Aorta (tissue), 5 donors: ENCODE measurements at places on chromosomes 2 and 18. TPM values are rescaled to one million over a fixed set of nuclear protein-coding genes. Genes with fewer than 3 reads are reported as not detected.

DNA sequence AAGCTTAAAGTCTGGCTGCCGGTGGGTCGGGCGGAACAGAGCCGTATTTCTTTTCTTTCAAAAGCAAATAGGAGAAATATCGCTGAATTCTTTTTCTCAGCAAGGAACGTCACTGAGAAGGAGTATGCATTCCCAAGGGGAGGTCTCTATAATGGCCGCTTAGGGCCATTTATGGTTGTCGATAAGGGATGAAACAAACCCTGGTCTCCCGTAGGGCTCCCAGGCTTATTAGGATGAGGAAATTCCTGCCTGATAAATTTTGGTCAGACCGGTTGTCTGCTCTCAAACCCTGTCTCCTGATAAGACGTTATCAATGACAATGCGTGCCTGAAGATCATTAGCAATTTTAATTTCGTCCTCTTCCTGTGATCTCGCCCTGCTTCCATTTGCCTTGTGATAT, 227.7 kb upstream of the ZEB2 start:
- H3K27me3 ChIP-seq: no peaks in the 10 kb centered on the region
- no peak overlapping the region for H3K4me3 ChIP-seq
- no peaks in the 10 kb centered on the region for H3K36me3 ChIP-seq
- H3K4me1 ChIP-seq: no peaks in the 10 kb centered on the region
- no peak overlapping the region for H3K27ac ChIP-seq

Gene BMP10
- not detected for polyA plus RNA-seq

- H3K27me3 ChIP-seq: no peaks in the 10 kb centered on the region
- no peak overlapping the region for H3K27ac ChIP-seq
- H3K4me3 ChIP-seq: no peak overlapping the region
- H3K36me3 ChIP-seq: no peaks in the 10 kb centered on the region
- H3K4me1 ChIP-seq: no peaks in the 10 kb centered on the region
Measured at GRCh38 chr2:161873707-161874106, 200.3 kb downstream of the DPP4 start.

- H3K27me3 ChIP-seq: no peaks in the 10 kb centered on the region
- H3K4me1 ChIP-seq: no peaks in the 10 kb centered on the region
- H3K4me3 ChIP-seq: no peak overlapping the region
- no peak overlapping the region for H3K27ac ChIP-seq
- peak; percentile 87 for DNase-seq
Measured at GRCh38 chr18:80009661-80010550, 21.5 kb upstream of the TXNL4A start.

DNA sequence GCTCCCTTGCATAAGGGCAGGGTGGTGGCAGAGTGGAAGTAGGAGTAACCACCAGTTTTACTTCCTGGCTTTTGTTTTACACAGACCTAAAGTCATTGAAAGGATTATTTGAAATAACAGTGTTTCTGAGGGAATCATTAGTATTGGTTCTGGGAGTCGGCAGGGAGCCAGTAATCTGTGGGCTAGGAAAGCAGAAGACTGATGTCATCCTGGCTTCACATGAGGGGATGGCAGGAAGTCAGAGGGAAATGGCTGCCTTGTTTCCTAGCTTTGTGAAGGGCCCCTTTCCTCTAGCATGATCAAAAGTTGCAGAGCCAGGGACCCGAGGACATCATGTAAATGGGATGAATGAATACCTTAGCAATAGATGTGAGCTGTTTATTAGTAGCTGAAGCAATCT, 792.6 kb downstream of the CPS1 start:
- no peak overlapping the region for H3K27ac ChIP-seq
- no peaks in the 10 kb centered on the region for H3K4me1 ChIP-seq
- H3K27me3 ChIP-seq: peaks cover 1% of the 10 kb centered on the region
- no peak overlapping the region for H3K4me3 ChIP-seq
- no peak for DNase-seq

Gene LAMA3
- 21.0 TPM for polyA plus RNA-seq

DNA sequence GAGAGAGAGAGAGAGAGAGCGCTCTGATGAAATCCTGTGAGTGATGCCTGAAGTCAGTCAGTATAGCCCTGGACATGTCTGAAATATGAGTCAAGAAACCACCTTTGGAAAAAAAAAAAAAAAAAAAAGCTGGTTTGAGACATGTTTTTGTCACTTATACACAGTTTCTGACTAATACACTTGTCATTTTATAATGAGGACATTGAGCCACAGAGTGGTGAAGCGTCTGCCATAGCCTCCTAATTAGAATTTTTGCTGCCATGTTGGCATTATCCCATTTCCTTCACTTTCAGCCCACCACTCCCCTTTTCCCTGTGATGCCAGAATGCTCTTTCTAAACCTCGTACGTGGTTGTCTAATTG, 15.7 kb upstream of the MYO3B start:
- no peaks in the 10 kb centered on the region for H3K36me3 ChIP-seq
- no peak overlapping the region for H3K27ac ChIP-seq
- no peaks in the 10 kb centered on the region for H3K27me3 ChIP-seq
- H3K4me1 ChIP-seq: no peaks in the 10 kb centered on the region

Gene IL36A
- not detected for polyA plus RNA-seq

GRCh38 chr2:61617610-61618009, 79.5 kb upstream of the XPO1 start:
- no peaks in the 10 kb centered on the region for H3K27me3 ChIP-seq
- no peak overlapping the region for H3K27ac ChIP-seq
- no peaks in the 10 kb centered on the region for H3K4me1 ChIP-seq
- DNase-seq: no peak
- no peaks in the 10 kb centered on the region for H3K36me3 ChIP-seq

Gene RUFY4
- not detected for polyA plus RNA-seq

Gene PDE1A
- polyA plus RNA-seq: 34.1 TPM

DNA sequence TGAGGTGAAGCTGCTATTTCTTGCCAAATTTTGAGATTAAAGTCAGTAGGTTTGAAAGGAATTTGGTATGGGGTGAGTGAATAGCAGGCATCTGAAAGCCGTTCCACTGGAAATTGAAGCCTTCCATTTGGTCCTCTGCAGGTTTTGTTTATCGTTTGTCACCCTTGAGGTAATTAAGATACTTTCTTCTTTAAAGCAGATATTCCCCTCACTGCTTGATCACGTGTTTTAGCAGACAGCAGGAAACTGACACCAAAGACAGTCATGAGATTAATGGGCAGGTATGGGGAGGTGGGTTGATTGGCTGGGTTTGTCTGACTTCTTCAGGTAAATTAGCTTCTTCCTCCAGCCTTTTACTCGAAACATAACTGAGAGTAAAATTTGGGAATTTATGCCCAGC, 10.7 kb downstream of the LPIN1 start:
- H3K27me3 ChIP-seq: no peaks in the 10 kb centered on the region
- no peaks in the 10 kb centered on the region for H3K36me3 ChIP-seq
- H3K4me1 ChIP-seq: no peaks in the 10 kb centered on the region
- H3K27ac ChIP-seq: no peak overlapping the region

- no peak for DNase-seq
- H3K27me3 ChIP-seq: no peaks in the 10 kb centered on the region
- no peak overlapping the region for H3K4me3 ChIP-seq
- no peaks in the 10 kb centered on the region for H3K36me3 ChIP-seq
- H3K4me1 ChIP-seq: no peaks in the 10 kb centered on the region
- no peak overlapping the region for H3K27ac ChIP-seq
Measured at GRCh38 chr2:193743089-193743488, 1548.4 kb upstream of the TMEFF2 start.

Gene NYAP2
- 0.15 TPM for polyA plus RNA-seq

DNA sequence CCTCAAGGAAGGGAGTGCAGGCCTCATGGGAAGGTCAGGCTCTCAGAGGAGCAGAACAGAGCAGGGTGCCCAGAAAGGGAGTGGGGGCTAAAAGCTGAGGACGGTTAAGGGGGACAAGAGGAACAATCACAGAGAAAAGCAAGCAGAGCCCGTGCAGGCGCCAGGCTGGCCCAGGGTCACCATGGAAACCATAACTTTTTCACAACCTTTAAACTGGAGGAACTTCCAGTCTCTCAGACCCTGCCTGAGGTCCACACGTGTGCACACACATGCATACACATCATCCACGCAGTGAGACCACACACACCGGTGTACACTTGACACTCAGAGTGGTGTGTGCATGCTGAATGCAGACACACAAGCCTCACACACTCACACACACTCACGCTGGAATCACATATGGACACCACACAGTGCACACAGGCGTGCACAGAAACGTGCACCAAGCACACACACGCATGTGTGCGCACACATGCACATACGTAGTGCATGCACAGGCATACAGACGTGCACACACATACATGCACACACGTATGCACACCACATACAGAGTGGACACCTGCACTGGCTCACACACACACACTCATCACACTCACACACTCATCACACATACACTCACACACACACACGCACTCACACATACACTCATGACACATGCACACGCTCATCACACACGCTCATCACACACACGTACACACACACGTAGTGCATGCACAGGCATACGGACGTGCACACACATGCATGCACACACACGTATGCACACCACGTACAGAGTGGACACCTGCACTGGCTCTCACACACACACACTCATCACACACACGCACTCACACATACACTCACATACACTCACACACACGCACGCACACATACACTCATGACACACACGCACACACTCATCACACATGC, 37.2 kb upstream of the SNED1 start:
- H3K27ac ChIP-seq: no peak overlapping the region
- H3K4me1 ChIP-seq: no peaks in the 10 kb centered on the region
- H3K36me3 ChIP-seq: no peaks in the 10 kb centered on the region
- no peak for DNase-seq

DNA sequence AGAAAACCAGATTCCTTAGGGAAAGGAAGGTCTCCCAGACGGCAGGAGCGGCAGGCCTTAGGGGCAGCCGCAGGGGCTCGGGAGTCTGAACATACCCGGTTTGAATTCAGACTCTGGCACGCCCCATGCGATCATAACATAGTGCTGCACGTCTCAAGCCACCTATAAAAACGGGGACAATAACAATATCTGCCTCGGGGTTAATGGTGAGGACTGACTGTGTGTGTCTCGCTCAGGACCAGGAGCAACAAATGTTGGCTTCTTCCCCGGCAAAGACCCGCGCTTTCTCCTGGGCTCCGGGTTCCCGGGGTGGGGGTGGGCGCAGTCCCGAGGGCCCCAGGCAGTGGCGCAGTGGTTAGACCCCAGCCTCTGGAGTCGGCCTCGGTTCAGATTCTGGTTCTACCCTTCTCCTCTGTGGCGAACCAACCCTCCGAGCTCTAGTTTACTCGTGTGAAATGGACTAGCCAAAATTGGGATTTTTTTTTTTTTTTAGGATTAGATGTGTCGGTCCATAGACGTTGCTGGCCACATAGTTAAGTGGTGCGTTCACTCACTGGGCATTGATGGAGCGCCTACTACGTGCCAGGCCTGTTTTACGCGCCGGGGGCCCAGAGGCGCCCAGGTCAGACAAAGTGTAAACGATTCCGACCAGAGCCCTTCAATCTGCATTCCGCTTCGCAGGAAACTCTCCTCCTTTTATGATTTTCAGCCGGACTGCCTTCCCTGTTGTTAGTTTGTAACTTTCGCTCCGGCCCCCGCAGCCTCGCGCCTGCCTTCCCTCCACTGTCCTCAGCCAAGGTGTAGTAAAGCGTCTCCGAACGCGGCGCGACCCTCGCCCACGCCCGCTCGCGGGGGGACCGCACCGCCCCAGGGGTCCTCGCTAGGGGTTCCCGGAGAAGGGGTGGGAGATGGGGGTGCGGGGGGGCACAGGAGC, 820 bp upstream of the SH3BP4 start:
- peak; percentile 82 for DNase-seq
- no peaks in the 10 kb centered on the region for H3K27me3 ChIP-seq
- H3K4me1 ChIP-seq: no peaks in the 10 kb centered on the region
- H3K4me3 ChIP-seq: peak overlapping the region; percentile 91

GRCh38 chr2:172305066-172305465, 122.3 kb upstream of the ITGA6 start:
- DNase-seq: no peak
- no peaks in the 10 kb centered on the region for H3K4me1 ChIP-seq
- no peaks in the 10 kb centered on the region for H3K36me3 ChIP-seq
- H3K4me3 ChIP-seq: no peak overlapping the region
- H3K27ac ChIP-seq: no peak overlapping the region
- H3K27me3 ChIP-seq: no peaks in the 10 kb centered on the region

- no peak overlapping the region for H3K4me3 ChIP-seq
- no peaks in the 10 kb centered on the region for H3K36me3 ChIP-seq
- no peak for DNase-seq
- no peaks in the 10 kb centered on the region for H3K4me1 ChIP-seq
- no peaks in the 10 kb centered on the region for H3K27me3 ChIP-seq
Measured at GRCh38 chr18:23037646-23038045, 97.6 kb upstream of the CABLES1 start.

Gene LYPD6B
- polyA plus RNA-seq: 0.26 TPM

Gene HOXD11
- not detected for polyA plus RNA-seq

- H3K4me3 ChIP-seq: no peak overlapping the region
- no peak for DNase-seq
- H3K36me3 ChIP-seq: peaks cover 5% of the 10 kb centered on the region
- H3K27ac ChIP-seq: peak overlapping the region; percentile 44
Measured at GRCh38 chr2:135863233-135863632, 13.0 kb downstream of the MCM6 start.

Gene ANTXR1
- 136 TPM for polyA plus RNA-seq

Gene RMC1
- 20.2 TPM for polyA plus RNA-seq

DNA sequence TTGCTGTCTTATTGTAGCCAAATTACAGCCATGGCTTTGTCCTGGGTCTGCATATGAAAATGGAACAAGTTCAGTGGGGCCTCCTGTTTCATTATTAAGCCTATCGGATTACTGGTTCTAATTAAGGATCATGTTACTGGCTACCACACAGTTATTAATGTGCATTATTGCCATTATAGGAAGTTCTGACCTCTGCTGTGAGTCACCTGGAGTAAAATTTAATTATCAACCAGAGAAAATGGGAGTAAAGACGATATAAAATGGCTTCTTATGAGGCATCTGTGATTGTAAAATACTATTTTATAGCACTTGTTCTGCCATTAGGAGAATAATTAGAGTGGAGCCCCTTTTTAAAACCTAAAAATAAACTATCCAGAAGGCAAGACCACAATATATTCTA, 143.3 kb upstream of the ITGB6 start:
- H3K27me3 ChIP-seq: no peaks in the 10 kb centered on the region
- DNase-seq: no peak
- no peak overlapping the region for H3K4me3 ChIP-seq
- H3K27ac ChIP-seq: no peak overlapping the region
- no peaks in the 10 kb centered on the region for H3K36me3 ChIP-seq

Gene SPATA3
- not detected for polyA plus RNA-seq

DNA sequence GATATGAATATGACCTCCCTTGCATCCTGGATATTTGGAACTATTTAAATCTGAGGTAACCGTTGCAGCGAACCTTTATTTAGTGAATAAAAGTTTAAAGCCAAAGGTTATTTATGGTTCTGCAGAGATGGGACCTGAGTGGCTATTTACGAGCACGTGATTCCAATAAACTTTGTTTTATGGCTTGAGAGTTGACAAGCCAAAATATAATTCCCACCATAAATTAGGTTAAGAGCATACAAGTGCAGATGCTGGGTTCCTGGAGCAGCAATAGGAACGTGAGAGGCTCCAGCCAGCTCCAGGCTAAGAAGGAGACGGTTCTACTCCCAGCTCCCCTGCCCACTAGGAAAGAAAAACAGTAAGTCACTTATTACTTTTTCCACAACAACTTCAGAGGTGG, 5.2 kb upstream of the HOXD4 start:
- no peaks in the 10 kb centered on the region for H3K36me3 ChIP-seq
- H3K4me1 ChIP-seq: no peaks in the 10 kb centered on the region
- no peaks in the 10 kb centered on the region for H3K27me3 ChIP-seq
- DNase-seq: no peak
- H3K27ac ChIP-seq: no peak overlapping the region

Gene SOX11
- polyA plus RNA-seq: not detected
